Fibroblast of the aortic adventitia (primary cell): ENCODE measurements at places on chromosomes 1 and 21. TPM values are rescaled to one million over a fixed set of nuclear protein-coding genes. Genes with fewer than 3 reads are reported as not detected.

DNA sequence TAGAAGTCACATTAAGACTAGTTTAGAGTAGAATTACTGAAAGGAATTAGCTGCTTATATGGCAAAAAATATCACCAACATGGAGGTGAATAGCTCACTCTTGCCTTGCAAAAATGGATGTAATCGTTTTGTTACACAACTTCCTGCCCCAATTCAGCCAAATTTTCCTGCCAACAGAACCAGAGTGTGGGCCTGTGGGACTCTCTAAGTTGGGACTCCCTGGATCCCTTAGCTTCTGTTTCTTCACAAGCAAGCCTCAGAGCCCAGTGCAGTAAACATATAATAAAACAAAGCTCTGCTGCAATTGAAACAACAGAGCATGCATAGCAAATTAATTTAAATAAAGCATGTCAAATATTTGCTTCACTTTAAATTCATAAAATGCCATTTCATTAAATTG lies 232.5 kb downstream of the TNR start:
- DNase-seq = no peak

DNA sequence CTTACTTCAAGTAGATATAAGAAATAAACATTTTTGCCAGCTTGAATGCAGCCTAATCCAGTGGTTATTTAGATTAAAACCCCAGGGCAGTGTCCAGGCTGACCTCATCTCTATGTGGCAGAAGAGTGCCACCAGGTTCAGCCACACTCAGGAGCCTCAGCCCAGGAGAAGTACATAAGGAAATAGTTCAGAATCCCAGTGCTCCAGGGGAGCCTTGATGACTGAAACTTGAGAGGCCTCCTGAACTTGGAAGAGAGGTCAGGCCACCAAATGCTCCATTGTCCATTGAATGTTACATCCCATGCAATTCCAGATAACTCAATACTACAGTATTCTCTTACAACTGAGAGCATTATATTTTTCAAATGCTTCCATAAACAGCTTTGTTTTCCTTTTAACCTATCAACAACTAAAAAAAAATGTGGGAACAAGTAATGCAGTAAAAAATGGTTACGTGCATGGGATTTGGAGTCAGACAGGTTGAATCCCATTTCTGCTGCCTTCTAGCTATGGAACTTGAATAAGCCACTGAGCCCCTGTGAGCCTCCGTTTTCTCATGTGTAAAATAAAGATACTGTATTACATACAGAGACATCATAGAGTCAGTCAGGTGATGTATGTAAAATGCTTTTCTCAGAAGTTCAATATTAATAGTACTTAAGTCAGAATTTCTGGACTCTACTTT lies 248.0 kb downstream of the PLPP3 start:
- DNase-seq = no peak

- peak; percentile 79 for DNase-seq
These were observed 166.0 kb upstream of the C8B start for GRCh38 chr1:57131701-57132394.

DNA sequence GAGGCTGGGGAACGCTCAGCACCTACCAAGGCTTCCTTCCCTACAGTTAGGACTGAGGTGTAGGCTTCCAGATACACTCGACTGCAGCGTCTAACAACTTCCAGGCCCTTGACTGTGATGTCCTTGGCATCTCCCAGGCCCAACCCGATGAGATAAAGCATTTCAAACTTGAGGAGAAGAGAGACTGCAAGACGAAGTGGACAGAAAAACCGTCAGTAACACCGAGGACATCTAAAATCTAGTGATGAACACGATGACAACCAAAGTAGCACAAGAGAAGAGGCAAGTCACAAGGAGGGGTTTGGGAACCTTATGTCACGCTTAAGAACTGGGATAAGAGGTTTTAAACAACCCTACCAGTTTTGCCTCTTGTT lies 314 bp downstream of the DPH5 start:
- no peak for DNase-seq

GRCh38 chr1:182029002-182029378 lies 32.5 kb downstream of the ZNF648 start:
- DNase-seq = no peak

GRCh38 chr1:21550866-21551475 lies 41.7 kb downstream of the ALPL start:
- no peak for DNase-seq

The SLC30A2 gene
- total RNA-seq = not detected in 2 replicates

The GNG4 gene
- not detected in 2 replicates for total RNA-seq

The NEGR1 gene
- total RNA-seq = 1.1 and 20.7 TPM in 2 replicates
